A172 (cell line): ENCODE measurements at places on chromosomes 6 and 20. TPM values are rescaled to one million over a fixed set of nuclear protein-coding genes. Genes with fewer than 3 reads are reported as not detected.

PCMTD2 gene
- 42.4 and 78.3 TPM in 2 replicates for total RNA-seq

SNAP91 gene
- not detected in 2 replicates for total RNA-seq

SCRT2 gene
- not detected in 2 replicates for total RNA-seq

KCNK5 gene
- total RNA-seq = not detected in 2 replicates

DPPA5 gene
- not detected in 2 replicates for total RNA-seq

LY6G5B gene
- 1.2 and 2.0 TPM in 2 replicates for total RNA-seq

CLPSL1 gene
- not detected in 2 replicates for total RNA-seq

SSTR4 gene
- total RNA-seq = not detected in 2 replicates

GCNT2 gene
- total RNA-seq = 16.6 and 19.3 TPM in 2 replicates

AP5S1 gene
- 22.6 and 27.7 TPM in 2 replicates for total RNA-seq

AURKA gene
- total RNA-seq = 131 and 137 TPM in 2 replicates

GRCh38 chr6:31060145-31060544 lies 49.9 kb downstream of the MUC22 start:
- no peak for DNase-seq

GRCh38 chr6:138357928-138358327 lies 19.8 kb upstream of the SMIM28 start:
- no peak for DNase-seq

- no peak for DNase-seq
Measured at GRCh38 chr6:21928827-21929226, 335.3 kb downstream of the SOX4 start.

DNA sequence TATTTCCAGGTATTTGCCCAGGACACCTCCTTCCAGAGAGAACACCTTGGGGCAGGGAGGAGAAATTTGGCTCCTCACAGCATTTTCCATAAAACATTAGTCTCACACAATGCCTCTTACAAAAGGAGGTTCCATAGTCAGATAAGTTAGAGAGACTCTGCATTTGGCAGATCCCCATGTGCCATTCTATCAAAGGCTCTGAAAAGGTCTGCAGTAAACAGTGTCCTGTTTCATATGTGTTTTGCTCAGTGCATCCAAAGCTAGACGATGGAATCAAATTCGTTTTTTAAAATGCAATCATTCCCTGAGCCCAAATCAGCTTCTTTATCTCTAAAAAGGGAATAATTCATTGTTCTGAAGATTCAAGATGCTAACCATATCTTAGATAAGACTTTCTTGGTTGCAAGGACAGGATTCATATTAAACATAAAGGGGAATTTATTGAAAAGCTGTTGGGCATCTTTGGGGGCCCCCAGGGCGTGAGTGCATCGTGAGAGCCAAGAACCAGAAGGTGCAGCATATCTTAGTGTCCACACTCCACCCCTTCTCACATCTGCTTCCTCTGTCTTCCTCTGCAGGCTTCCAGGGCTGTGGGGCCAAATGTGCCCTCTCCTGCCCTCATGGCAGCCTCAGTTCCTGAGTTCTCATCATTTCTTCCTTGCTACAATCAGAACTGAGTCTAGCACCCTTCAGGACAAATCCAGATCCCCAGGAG lies 41.4 kb upstream of the MLN start:
- no peak for DNase-seq

DNA sequence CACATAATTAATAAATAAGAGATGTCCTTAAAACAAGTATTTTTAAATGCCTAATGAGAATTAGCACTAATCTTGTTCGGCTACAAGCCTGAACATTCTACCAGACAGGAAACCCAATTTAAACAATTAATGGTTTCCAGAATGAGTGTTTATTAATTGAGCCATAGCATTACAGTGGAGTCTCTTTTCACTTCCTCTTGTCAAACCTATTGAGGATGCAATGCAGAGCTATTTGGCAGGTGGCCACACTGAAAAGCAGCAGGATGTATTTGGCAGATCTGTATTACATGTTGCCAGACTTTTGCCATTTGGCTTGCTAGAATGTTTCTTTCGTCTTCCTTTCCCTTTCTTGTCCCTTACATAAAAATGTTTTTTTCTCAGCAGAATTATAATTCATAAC lies 475.2 kb upstream of the MARCKS start:
- DNase-seq = peak; percentile 14

- no peak for DNase-seq
Measured at GRCh38 chr6:71619836-71620235, 266.5 kb upstream of the RIMS1 start.

GRCh38 chr20:19706463-19706862 lies 51.6 kb upstream of the RIN2 start:
- no peak for DNase-seq

GRCh38 chr6:116476002-116476678 lies 15.0 kb downstream of the CALHM6 start:
- DNase-seq = no peak

DNA sequence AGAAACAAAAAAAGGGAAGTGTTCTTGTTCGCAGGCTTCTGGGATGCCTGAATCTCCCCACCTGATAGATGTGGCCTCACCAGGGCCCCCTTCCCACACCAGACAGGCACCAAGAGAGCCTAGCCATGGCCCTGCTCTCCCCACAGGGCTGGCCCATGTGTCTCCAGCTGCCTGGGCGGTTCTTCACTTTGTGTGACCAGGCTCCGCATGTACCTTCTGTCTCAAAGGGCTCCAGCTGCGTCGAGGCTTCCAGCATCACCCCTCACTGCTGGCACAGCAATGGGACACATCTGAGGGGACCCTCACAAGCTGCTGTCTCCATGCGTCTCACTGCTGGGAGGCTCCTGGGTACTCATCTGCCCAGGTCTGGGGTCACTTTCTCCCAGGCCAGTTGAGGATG lies 362.9 kb downstream of the ZFAND3 start:
- no peak for DNase-seq

GRCh38 chr6:135084916-135085269 lies 30.3 kb upstream of the HBS1L start:
- DNase-seq = no peak

GRCh38 chr6:130713144-130713543 lies 114.1 kb upstream of the SMLR1 start:
- DNase-seq = no peak

DNA sequence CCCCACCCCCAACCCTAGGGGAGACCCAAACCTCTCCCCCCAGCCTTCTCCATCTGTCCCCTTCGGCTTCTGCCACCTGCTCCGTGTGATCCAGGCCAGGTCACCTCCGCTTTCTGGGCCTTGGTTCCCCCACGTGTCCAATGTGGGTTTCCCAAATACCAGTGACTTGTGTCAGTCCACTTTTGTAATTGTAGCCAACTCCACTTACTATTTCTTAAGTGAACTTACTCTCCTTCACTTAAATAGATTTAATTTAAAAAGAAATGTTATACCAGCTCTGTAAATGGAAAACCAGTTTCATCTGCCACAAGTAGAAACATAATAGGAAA lies 10.0 kb upstream of the FAM110A start:
- DNase-seq = no peak

- no peak for DNase-seq
Measured at GRCh38 chr20:64156136-64156885, 7.9 kb upstream of the MYT1 start.

GRCh38 chr20:62824476-62825332 lies 7.9 kb downstream of the COL9A3 start:
- DNase-seq = peak; percentile 46

GRCh38 chr6:85372915-85373270 lies 77.0 kb upstream of the NT5E start:
- DNase-seq = no peak

DNA sequence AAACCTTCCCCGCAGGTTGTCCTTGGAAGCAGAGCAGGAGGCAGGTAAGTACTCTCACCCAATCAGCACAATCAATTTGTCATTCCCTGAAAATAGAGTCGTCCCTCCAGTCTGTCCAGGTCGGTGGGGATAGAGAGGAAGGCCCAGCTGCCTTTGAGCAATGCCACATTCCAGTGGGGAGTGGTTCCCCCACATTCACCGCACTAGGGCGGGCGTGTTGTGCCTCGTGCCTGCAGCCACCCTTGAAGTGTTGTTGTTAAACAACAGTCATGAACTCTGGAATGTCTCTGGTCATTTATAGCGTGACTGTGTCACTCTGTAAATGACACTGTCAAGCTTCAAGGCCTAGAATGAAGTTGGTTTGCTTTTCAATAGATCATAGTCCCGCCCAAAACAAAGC lies 33.4 kb downstream of the PRDM1 start:
- DNase-seq = no peak

- no peak for DNase-seq
Measured at GRCh38 chr20:59937150-59937549, 3.0 kb downstream of the PPP1R3D start.

GRCh38 chr6:5457041-5457440 lies 195.7 kb downstream of the FARS2 start:
- peak; percentile 67 for DNase-seq
